ENCODE measurements at places on chromosomes 1 and 21.

DNA sequence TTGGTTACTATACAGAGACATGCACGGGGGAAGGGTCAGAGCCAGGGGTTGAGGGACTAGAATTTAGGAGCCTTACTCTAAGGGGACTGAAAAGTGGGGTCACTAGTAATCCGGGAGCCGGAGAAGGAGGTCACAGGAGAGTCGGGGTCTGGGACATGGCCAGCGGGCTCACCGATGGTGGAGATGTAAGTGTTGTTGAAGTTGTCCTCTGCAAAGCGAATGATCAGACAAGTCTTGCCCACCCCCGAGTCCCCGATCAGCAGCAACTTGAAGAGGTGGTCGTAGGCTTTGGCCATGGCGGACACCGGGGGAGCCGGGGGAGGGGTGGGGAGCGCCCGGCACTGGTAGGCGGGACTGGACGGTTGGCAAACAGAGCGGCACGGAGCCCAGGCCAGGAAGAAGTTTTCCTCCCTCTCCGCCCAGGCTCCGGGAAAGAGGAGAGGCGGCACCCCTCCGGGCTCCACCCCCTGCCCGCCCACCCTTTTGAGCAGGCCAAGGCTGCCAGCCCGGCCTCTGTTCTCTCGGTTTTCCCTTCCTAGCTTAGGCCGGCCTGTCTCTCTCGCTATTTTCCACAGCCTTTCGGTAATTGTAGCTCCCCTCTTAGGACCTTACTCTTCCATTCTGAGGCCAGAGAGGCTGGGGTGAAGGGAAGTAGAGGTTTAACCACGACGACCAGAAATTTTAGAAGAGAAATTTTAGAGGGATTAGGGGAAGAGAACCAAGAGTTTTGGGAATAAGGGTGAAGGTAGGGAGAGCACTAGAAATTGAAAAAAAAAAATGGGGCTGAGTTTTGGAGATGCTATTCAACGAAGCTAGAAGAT lies at the start of gene RAB13:
TSS of gene RAB13 (minus strand) at position 399 of the 821 bp plus-strand sequence. CDS start at position 296, 103 bp downstream.
- DNase-seq = no peak

- DNase-seq = no peak
These were observed 2.3 kb upstream of the GIPC2 start for GRCh38 chr1:78043436-78043835.

DNA sequence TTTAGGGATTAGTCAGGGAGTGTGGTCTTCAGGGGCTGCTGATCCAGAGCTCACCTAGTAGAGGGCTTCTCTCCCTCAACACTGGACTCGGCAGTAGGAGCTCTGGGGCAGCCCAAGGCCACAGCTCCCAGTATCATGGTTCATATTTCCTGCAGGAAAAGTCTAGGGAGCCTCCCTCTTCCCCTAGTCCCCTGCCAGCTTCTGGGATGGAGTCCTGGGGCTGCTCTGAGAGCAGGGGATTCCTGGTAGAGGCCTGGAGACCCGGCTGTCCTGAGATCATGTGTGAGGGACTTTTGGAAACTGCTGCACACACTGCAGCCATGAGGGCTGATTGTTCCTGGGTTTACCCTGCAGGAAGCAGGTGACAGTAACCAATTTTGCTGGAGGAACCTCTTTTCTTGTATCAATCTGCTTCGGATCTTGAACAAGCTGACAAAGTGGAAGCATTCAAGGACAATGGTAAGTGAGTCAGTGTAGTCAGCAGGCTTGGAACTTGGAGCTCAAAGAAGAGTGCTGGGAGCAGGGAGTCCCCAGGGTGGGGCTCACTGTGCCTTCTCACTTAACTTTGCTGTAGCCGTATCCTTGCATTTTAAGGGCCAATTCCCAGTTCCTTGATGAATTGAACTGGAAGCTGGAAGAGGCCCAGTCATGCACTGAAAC lies 16.3 kb downstream of the STRIP1 start:
- DNase-seq = no peak

GRCh38 chr1:84090447-84091245 lies 53.4 kb upstream of the PRKACB start:
- no peak for DNase-seq

DNA sequence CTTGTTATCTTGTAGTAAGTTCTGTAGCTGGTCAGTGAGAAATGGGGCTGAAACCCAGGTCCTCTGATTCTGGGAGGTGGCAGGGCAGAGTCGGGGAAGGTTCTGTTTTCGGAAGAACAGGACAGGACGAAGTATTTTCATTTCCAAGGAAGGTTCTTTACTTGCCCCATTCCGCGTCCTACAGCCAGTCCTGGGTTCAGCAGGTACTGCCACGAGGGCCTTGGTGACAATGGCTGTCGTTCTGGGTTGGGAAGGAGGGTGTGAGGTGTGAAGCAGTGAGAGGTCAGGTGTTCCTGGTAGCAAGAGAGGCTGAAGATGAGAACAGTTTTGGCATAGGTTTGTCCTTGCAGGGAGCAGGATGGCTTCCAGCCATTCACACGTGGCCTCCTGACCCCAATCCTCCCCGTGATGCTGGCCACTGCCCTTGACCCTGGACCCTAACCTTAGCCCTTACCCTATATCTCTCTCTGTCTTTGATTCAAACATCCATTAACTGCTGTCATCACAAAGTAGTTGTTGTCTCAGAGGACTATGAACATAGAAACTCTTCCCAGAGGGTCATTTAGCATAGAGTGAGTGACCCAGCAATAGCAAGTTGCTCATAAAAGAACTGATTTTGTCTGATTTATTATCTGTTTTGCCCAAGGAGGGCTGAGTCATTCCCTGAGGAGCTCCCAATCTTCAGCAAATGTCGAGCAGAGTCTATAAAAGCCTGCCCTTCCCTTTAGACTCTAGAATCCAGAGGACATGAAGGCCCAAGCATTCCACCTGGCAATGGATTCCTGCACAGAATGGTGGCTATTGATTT lies 25.0 kb downstream of the VASH2 start:
- DNase-seq = no peak

- no peak for DNase-seq
These were observed 30.8 kb downstream of the PLPP3 start for GRCh38 chr1:56548571-56548970.

GRCh38 chr21:45296638-45297037 lies 8.9 kb upstream of the POFUT2 start:
- no peak for DNase-seq

- no peak for DNase-seq
These were observed 98.6 kb downstream of the OLFM3 start for GRCh38 chr1:101898137-101898536.

DNA sequence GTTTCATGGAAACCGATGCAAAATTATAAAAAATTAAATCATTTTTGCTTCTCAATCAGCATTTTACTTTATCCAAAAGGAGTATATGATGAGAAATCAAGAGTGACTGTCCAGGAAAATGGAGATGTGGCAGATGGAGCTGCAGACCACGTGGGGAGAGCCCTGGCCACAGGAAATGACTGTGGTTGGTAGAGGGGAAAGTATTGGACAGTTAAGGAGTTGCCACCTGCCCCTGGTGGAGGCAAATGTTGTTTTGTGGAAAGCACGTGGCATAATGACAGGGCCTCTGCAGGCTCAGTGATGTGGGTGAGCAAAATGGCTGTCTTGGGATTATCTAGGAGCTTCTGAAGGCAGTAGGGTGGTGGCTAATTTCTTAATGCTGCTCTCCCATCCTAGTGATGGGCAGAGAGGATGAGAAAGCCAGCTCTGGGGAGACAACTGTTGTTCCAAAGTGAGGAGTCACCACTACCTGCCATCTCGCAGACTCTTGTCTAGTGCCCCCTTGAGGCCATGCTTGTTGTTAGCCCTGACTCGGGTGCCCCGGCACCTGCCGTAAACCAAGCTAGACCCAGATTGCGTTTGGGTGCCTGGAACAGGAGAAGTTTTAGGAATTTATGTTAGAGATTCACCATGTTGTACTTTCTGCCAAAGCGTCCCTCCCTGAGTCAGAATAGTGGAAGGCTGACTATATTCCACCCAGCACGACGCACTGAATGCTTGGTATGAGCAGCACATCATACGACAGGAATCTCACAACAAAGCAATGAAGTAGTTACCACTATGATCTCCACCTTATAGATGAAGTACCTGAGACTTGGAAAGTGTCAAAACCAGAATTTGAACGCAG lies 144.0 kb downstream of the ROR1 start:
- no peak for DNase-seq

DNA sequence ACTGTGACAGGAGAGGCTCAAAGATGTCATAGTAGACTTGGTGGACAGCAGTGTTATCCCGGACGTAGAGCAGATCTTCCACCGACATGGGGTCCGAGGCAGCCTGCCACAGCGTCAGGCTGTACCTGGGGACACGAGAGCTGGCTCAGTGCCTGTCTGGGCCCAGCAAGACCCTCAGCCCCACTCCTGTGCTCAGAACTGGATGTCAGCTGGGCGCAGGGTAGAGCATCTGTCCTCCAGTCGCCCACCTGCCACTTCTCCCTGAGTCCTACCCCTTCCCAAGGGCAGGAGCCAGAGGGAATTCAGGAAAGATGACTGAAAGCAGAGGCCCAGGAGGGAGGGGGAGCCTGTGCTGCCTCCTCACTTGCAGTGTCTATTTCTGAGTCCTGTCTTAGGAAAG lies 11.7 kb downstream of the FAM151A start:
- no peak for DNase-seq

DNA sequence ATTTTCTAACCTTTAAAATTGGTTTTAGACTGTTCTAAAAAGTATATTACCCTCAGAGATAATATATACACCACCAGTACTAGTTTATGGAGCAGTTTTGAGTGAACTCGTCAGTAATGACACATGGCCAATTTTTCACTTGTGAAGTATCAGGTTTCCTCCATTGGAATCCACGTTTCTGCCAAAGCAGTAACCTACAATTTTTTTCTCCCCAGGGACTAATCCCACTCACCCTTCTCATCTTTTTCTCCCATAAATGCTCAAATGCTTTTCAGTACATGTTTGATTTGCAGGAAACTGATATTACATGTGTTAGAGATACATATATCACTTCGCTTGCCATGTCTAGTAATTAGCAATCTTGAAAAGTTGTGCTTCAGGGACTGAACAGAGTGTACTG lies 94.1 kb downstream of the COL24A1 start:
- no peak for DNase-seq

- DNase-seq = no peak
These were observed 106.8 kb upstream of the C1orf174 start for GRCh38 chr1:4006676-4007374.

- no peak for DNase-seq
These were observed 930 bp downstream of the ARHGEF10L start for GRCh38 chr1:17540255-17541001.

DNA sequence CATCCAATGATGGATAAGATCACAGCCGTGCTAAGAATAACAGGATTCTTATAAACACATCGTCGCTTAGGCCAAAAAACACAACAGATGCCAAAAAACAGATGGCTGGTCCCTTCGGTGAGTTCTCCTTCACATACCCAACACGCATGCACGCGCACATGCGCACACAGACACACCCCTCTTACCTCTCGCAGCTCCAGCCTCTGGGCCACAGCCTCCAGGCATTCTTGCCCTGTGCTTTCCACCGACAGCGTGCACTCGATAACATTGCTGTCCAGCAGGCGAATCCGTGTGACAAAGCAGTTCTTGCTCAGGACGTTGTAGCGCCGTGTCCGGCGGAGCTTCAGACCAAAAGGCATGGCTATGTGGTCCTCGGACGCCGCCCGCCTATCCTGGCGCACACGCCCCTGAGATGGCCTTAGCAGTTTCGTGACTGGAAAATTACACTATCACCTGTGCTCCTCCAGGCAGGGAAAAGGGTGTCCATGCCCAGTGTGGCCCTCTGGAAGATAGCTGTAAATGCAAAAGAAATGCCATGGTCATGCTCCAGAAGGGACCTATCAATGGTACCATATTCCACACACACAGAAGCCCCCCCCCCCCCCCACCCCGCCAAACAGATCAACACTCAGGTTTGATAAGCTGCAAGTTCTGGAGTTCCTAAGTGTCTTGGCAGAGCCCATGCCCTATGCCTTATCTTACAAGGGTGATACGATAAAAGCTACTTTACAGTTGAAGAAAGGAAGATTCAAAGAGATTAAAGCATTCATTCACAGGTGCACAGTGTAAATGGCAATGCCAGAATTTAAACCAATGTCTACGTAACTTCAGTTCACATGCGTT lies 86.7 kb downstream of the PTPN14 start:
- no peak for DNase-seq

GRCh38 chr1:197453376-197454058 lies 185.5 kb downstream of the CRB1 start:
- DNase-seq = no peak

DNA sequence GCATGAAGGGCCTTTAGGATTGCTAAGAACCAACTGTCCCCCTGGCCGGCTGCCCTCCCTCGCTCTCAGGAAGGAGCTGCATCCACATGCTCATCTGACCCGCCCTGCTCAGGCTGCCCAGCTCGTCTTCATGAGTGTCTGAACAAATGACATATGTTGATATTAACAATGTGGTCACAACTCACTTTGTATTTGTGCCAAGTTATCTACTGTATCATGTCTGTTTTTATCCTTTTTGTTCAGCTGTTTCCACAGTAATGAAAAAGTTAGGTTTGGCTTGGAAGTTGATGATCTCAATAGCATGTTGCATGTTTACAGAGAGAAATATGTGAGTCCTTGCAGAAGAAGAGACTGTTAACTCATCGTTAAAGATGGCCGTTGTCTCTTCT lies 75.1 kb downstream of the PHTF1 start:
- DNase-seq = no peak

DNA sequence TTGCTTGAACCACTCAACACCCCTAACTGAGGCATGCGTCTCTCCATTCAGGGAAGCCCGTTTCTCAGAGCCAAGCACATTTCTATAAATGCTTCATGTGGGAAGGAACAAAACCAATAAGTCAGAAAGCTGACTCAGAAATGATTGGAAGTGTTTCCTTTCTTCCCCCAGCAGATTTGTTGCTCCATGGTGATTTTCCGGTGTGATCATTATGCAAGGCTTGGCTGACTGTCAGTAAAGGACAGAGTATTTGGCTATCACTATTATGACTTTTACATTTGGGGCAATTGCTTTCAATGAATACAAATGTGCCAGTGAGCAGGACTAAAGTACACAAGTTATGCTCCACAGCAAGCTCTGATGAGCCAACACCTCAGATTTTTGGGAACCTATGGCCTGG lies 53.3 kb upstream of the ZC3H11B start:
- no peak for DNase-seq

- no peak for DNase-seq
These were observed 40.9 kb upstream of the DAB1 start for GRCh38 chr1:57464756-57465155.

GRCh38 chr1:42756956-42757891 lies 9.6 kb downstream of the P3H1 start:
- DNase-seq = no peak

DNA sequence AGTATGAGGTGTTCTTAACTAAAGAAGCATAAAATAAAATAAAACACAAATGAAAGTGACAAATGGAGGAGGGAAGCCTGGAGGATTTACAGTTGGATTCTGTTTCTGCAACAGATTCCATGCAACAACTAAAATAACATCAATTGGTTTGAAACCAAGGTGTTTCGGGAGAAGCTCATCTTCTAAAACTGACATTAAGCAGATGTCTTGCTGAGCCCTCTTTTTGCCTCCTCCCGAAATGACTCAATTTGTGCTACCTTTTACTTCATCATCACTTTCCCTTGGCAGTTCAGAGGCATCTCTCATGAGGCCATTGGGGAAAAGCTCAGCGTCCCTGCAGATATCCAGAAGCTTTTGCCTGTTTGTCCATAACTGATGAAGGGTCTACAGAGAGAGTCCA lies 121.6 kb upstream of the ADAR start:
- no peak for DNase-seq

GRCh38 chr1:236774926-236775325 lies 20.2 kb upstream of the MTR start:
- no peak for DNase-seq
